Omental fat pad (tissue), 4 donors: ENCODE measurements at places on chromosomes 2 and 18. TPM values are rescaled to one million over a fixed set of nuclear protein-coding genes. Genes with fewer than 3 reads are reported as not detected.

Gene FTCDNL1
- total RNA-seq: 3.2 TPM

Gene PNPT1
- 11.8 TPM for total RNA-seq

Gene CAPN14
- total RNA-seq: not detected

Gene STPG4
- total RNA-seq: 0.63 TPM

Gene MFSD2B
- total RNA-seq: not detected

Gene CBLN2
- total RNA-seq: 0.19 TPM

Gene SAP130
- total RNA-seq: 5.3 TPM

Gene SKOR2
- total RNA-seq: not detected

Gene RAB6C
- total RNA-seq: not detected

Gene FAM124B
- total RNA-seq: 17.0 TPM

Gene SETBP1
- total RNA-seq: 17.5 TPM

Gene PEX13
- 13.6 TPM for total RNA-seq

GRCh38 chr2:240111253-240111652 is 24.9 kb downstream of the COPS9 start:
- DNase-seq: no peak

GRCh38 chr2:32450851-32451250 is 94.0 kb downstream of the BIRC6 start:
- no peak for DNase-seq

- no peak for DNase-seq
These were observed 299.0 kb downstream of the MYCN start for GRCh38 chr2:16239296-16239850.

DNA sequence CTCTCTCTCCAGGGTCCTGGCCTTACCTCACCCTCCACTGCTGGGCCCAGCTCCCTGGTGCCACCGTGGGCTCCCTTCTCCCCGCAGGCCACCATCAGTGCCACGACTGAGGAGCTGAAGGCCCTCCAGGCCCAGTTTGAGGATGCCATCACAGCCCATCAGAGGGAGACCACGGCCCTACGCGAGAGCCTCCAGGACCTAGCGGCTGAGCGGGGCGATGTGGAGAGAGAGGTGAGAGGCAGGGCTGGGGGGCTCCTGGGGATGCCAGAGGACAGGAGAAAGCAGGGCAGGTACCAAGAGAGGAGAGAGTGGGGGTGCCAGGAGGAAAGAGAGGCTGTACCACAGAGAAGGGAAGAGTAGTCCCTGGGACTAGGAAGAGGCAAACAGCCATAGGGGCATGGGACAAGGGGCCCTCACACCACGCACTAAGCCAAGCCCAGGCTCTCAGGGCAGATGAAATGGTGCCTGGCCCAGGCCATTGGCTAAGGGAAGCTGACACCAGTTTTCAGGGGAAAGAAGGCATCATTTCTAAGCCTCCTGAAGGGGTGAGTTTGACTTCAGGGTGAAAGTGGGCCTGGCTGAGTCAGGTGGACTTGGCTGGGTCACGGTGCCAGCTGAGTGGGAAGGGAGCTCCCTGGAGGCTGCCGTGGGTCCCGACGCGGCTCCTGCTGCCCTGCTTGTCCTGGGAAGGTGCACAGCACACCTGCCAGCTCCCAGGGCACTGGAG is 39.0 kb upstream of the SNED1 start:
- no peak for DNase-seq

DNA sequence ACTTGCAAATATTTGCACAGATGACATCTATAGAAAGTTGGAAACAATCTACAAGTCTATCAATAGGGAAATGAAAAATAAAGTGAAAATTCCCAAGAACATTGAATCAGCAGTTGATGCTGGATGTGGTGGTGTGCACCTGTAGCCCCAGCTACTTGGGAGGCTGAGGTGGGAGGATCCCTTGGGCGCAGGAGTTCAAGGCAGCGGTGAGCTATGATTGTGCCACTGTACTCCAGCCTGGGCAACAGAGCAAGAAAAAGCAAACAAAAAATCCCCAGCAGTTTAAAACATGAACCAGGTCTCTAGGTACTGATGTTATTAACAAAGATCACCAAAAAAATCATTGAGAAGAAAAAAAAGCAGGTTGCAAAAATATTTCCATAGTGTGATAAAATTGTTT is 15.4 kb upstream of the NDUFV2 start:
- DNase-seq: no peak

DNA sequence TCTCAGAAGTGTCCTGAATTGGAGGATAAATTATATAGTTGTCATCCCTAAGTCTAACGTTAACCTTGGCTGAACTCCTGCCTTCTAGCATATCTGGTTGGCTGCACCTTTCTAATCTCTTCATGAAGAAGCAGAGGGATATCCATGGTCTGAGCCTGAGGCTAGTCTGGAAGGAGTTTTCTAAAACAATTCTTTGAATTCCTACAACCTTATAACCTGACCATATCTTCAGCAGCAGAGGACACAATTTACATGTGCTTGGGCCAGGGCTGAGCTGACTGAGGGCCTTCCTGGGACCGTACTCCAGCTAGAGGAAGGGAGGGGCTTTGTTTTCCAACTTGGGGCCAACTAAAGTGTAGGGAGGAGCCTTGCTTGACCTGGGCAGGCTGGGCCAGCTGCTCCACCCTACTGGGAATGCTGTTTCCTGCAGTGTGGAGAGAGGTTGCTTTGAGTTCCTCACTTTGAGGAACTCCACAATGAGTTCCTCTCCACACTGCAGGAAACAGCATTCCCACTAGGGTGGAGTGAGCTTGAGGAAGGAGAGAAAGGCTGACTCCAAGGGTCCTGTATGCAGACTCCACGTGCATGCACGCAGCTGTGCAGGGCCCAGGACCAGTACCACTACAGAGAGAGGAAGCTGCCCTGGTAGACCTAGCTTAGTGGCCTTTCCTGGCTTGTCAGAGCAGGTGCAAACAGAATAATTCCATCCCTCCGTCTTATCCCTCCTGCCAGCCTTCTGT is 19.6 kb downstream of the CEP68 start:
- no peak for DNase-seq

DNA sequence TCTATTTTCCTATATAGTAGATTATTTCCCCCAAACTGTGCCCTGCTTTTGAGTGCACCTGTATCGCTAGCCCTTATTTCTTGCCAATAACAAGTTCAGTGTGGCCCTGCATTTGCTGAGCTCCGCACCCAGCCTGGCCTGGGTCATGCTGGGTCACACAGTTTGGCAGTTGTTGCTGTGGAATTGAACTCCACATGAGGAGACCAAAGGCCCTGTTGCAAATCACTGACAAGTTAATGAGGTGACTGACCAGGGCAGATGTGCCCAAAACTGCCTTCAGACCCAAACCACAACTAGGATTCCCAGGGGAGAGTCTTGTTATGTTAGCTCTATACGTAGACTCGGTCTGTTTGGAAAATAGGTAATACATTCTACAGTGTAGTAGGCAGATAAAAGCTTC is 31.0 kb downstream of the COL4A4 start:
- no peak for DNase-seq

GRCh38 chr2:216717491-216717901 is 22.1 kb upstream of the IGFBP5 start:
- DNase-seq: no peak

DNA sequence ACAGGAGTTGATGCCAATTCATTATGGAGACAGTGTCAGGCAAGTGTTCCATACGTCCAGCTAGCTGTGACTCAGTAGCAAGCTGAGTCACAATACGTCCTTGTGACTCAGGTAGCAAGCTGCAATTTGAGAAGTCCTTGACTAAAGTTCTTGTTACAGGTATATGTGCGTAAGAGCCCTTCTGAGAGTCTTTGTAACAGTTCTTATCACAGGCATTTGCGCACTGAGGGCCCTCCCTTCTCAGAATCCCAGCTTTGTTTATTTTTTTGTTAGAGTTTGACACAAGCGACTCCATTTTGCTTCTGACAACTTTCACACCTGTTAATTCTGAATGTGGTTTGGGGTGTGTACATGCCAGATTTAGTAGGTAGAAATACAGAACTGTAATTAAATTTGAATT is 20.1 kb upstream of the ACMSD start:
- no peak for DNase-seq

GRCh38 chr2:159411460-159411859 is 125.0 kb upstream of the WDSUB1 start:
- no peak for DNase-seq

- DNase-seq: no peak
These were observed 14.4 kb downstream of the ADCYAP1 start for GRCh38 chr18:919078-919477.

- no peak for DNase-seq
These were observed 299.7 kb downstream of the CDCA7 start for GRCh38 chr2:173654161-173654895.

- DNase-seq: no peak
These were observed 55.9 kb upstream of the EPAS1 start for GRCh38 chr2:46241344-46241743.

- no peak for DNase-seq
These were observed 532 bp upstream of the COL3A1 start for GRCh38 chr2:188973641-188974040.

DNA sequence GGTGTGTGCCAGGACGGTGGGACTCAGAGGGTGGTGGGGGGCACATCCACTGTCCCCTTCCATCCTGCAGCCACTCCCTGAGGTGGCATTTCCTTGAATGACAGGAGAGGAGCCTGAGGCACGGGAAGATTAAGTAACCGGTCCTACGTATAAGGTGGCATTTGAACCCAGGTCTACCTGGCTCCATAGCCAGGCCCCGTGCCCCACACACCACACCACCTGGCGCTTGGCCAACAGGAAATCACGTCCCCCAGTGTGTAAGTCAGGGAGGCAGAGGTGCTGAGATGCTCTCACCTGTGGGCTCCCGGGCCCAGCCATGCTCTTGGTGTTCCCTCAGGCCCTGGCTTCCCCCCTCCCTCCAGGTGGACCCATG is 53.7 kb downstream of the HPCAL1 start:
- no peak for DNase-seq

GRCh38 chr2:38666556-38666910 is 619 bp downstream of the GALM start:
- no peak for DNase-seq

- peak; percentile 27 for DNase-seq
These were observed 102.6 kb downstream of the VSNL1 start for GRCh38 chr2:17643031-17643615.

DNA sequence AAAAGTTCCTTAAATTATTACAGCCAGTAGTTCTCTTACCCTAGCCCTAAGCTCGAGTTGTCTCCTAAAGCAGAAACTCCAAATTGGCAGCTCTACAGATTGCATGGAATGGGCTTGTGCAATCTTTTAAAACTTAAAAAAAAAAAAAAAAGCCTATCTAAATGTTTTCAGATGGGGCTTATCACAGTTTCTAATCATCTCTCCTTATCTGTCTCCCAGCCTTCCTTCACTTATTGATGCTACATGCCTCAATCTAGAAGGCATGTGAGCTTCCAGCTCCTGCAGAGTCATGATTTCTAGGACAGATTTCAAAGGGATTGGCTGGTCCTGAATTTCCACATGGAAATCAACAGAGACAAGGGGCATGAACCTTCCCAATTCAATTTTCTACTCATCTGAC is 33.1 kb upstream of the PELI1 start:
- DNase-seq: no peak

DNA sequence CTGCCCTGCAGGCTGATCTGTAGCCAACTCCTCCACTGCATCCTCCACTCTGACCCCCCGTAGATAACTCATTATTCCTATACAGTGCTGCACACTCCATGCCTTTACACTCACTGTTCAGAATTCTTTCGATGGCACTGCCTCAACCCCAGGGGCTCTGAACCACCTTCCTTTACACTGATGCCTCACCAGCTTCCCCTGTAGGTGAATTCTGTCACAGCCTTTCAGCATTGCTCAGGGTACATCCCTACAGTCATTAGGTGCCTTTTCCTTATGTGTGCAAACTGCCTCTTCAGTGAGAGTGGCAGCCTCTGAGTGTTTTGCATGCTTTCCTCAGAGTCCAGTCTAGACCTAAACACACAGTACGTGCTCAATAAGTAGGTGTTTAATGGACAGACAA is 319.4 kb downstream of the LRRTM1 start:
- no peak for DNase-seq

- DNase-seq: no peak
These were observed 40.6 kb downstream of the INSIG2 start for GRCh38 chr2:118128826-118129225.

GRCh38 chr2:14125624-14126293 is 506.8 kb upstream of the LRATD1 start:
- DNase-seq: no peak

GRCh38 chr2:11370377-11371091 is 26.1 kb upstream of the ROCK2 start:
- no peak for DNase-seq

DNA sequence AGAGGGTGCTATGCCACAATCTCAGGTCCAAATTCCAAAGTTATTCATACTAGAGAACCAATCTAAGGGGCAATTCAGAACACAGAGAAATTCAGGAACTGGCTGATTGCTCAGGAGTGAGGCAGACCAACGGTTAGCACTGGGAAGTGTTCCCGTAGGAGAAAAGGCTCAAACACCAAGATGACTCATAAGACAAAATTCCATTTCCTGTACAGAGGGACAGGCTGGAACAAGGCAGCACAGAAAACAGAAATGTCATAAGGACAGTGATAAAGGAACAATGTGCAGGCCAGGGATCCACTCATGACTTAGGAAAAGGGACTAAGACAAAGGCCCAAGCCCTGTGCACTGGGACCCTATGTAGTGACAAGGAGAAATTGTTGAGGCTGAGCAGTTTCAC is 54.2 kb downstream of the PDE1A start:
- no peak for DNase-seq

- DNase-seq: no peak
These were observed 36.1 kb upstream of the ITGA4 start for GRCh38 chr2:181421131-181421458.

DNA sequence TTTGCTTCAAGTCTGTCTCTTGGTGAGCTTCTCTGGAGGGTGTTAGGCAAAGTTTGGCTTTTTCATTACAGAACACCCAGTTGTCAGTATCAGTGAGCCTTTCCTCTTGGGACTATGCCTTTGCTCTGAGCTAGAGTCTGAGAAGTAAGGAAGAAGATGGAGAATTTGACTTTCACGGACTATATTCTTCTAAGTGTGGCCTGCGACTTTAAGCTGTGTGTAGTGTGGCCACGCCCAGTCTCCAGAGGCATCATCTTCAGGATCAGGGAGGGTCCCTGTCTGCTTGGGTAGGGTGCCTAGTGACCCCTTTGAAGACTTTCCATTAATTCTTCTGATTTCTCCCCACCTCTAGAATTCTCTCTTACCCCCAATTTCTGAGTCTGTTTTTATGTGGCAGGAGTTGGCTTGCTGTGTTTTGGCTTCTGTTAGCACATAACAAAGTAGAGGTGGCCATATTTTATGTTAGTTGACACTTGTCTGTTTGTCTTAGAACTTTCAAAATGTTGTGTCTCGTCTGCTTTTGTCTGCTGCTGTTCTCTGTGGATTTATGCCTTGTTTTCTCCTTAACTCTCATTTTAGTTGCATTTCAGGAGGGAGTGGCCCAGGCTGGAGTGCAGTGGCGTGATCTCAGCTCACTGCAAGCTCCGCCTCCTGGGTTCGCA is 8.6 kb downstream of the PLEKHB2 start:
- no peak for DNase-seq
